ENCODE measurements at places on chromosomes 13 and 19. TPM values are rescaled to one million over a fixed set of nuclear protein-coding genes. Genes with fewer than 3 reads are reported as not detected.

GRCh38 chr19:18660051-18660910 is 23.2 kb upstream of the CRTC1 start:
- DNase-seq: no peak
- H3K27ac ChIP-seq: peak overlapping the region; percentile 56

NXNL1 gene
- not detected for total RNA-seq

GRCh38 chr13:49110122-49110912 is 109.8 kb upstream of the MLNR start:
- peak overlapping the region; percentile 50 for H3K4me3 ChIP-seq
- H3K27me3 ChIP-seq: no peaks in the 10 kb centered on the region
- DNase-seq: peak; percentile 97
- peaks cover 1% of the 10 kb centered on the region for H3K36me3 ChIP-seq
- peak overlapping the region; percentile 69 for H3K27ac ChIP-seq
- H3K4me1 ChIP-seq: no peaks in the 10 kb centered on the region

DMPK gene
- 158 TPM for total RNA-seq

- DNase-seq: no peak
- no peak overlapping the region for H3K27ac ChIP-seq
- peaks cover 59% of the 10 kb centered on the region for H3K36me3 ChIP-seq
- H3K4me1 ChIP-seq: peaks cover 2% of the 10 kb centered on the region
Observed at GRCh38 chr19:45271098-45271734, 20.1 kb downstream of the MARK4 start.

ANKLE1 gene
- 0.44 TPM for total RNA-seq

- no peak overlapping the region for H3K4me3 ChIP-seq
- H3K4me1 ChIP-seq: peaks cover 11% of the 10 kb centered on the region
- H3K27me3 ChIP-seq: no peaks in the 10 kb centered on the region
- H3K36me3 ChIP-seq: no peaks in the 10 kb centered on the region
- no peak for DNase-seq
- H3K27ac ChIP-seq: no peak overlapping the region
Observed at GRCh38 chr13:64130171-64130570, 2714.5 kb upstream of the PCDH20 start.

IL17D gene
- total RNA-seq: 17.6 TPM

DNA sequence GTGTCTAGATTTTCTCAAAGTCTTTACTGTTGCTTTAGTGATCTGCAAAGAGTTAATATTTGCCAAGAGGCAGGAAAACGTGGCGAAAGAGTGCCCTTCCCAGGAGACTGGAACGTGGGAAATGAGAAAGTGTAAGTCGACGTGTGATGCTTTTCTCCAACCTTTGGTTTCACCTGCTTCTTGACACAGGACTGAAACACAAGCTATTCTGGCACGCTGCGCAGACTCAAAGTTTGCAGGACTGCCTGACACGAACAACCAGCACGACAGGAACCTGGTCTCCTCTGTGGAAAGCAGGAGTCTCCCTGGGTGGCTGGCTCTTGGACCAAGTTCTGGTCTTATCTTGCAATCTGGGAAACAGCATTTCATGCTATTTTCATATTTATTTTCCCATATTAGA is 28.6 kb downstream of the RFXAP start:
- no peak overlapping the region for H3K27ac ChIP-seq
- H3K27me3 ChIP-seq: no peaks in the 10 kb centered on the region
- no peaks in the 10 kb centered on the region for H3K4me1 ChIP-seq

GRCh38 chr19:41401483-41401882 is 3.9 kb downstream of the BCKDHA start:
- H3K4me1 ChIP-seq: peaks cover 10% of the 10 kb centered on the region
- DNase-seq: no peak
- H3K27ac ChIP-seq: peak overlapping the region; percentile 35

GRCh38 chr19:9323919-9324583 is at the start of gene ZNF559:
Gene ZNF559 (plus strand): TSS chr19:9324179. CDS start chr19:9338550, 14,371 bp downstream.
- H3K4me1 ChIP-seq: peaks cover 6% of the 10 kb centered on the region
- peaks cover 10% of the 10 kb centered on the region for H3K36me3 ChIP-seq
- peak within 1 kb of the TSS; percentile 82 for H3K4me3 ChIP-seq
- DNase-seq: peak; percentile 98
- no peaks in the 10 kb centered on the region for H3K27me3 ChIP-seq

GRCh38 chr19:13821292-13821691 is 26.0 kb downstream of the ZSWIM4 start:
- no peak overlapping the region for H3K27ac ChIP-seq
- no peaks in the 10 kb centered on the region for H3K27me3 ChIP-seq
- H3K4me1 ChIP-seq: peaks cover 5% of the 10 kb centered on the region
- DNase-seq: no peak

DNA sequence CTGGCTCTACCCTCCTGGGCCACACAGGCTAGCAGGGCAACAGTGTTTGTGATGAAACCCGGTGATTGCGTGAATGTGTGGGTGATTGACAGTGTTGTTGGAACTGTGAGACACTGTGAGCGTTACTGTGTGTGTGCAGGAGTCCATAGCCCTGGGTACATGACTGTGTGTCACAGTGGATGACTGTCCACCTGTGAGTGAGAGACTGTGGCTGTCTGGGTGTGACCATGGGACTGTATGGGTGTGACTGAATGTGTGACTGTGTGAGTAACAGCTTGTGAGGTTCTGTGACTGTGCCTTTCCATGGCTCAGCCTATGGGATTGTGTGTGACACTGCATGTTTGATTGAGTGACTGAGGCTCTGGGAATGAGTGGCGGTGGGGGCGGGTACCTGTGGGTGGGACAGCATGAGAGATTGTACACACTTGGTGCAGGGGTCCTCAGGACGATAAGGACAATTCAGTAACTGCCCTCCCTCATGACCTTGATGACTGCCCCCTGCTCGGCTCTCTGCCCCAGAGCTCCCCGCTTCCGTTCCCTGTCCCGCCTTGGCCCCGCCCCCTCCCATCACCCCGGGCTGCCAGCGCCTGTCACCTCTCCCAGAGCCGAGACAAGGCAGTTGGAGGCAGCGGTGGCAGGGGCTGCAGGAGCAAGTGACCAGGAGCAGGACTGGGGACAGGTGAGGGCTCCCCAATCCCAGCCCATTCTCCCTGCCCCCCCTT is at the start of gene GIPR:
GIPR (plus strand) TSS at position 602 of the 722 bp plus-strand sequence. CDS start 1,300 bp downstream, outside the sequence.
- H3K27me3 ChIP-seq: peaks cover 68% of the 10 kb centered on the region
- H3K36me3 ChIP-seq: no peaks in the 10 kb centered on the region
- H3K4me3 ChIP-seq: no peak within 1 kb of the TSS

DNA sequence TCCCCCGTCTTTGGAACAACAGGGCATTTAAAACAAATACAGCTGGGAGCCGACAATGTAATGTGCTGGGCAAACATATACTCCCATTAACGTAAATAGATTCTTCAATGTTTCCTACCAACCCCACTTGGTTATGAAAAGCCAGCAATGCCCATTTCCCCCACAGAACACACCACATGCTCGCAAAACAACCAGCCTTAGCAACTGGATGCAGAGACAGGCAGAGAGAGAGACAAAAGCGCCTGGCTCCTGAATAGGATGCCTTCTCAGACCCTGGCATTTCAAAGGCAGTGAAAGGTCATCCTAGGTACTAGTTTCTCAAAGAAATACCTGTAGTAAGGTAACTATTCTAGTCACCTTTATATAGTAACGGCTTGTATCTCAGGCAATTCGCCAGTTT is 462.9 kb downstream of the ITGBL1 start:
- no peaks in the 10 kb centered on the region for H3K4me1 ChIP-seq
- DNase-seq: no peak
- H3K27me3 ChIP-seq: peaks cover 31% of the 10 kb centered on the region
- no peak overlapping the region for H3K27ac ChIP-seq
- no peaks in the 10 kb centered on the region for H3K36me3 ChIP-seq
- H3K4me3 ChIP-seq: no peak overlapping the region

DNA sequence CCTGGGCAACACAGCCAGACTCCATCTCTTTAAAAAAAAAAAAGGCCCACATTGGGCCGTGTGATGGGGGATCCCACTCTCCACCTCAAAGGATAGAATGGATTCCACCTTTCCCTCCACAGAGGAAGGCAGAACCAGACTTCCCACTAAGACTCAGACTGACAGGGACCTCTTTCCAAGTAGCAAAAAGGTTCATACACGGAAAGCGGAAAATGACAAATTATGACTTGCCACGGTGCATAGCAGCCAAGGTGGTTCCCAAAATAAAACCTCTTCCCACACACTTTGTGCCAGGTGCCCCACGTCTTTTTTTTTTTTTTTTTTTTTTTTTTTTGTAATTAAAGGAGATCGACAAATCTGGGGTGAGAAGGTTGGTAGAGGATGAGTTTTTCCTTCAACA is 14.4 kb upstream of the TTYH1 start:
- no peak for DNase-seq
- H3K27ac ChIP-seq: no peak overlapping the region
- H3K27me3 ChIP-seq: no peaks in the 10 kb centered on the region
- no peaks in the 10 kb centered on the region for H3K4me1 ChIP-seq
- no peak overlapping the region for H3K4me3 ChIP-seq

GPR4 gene
- total RNA-seq: 0.44 TPM

DNA sequence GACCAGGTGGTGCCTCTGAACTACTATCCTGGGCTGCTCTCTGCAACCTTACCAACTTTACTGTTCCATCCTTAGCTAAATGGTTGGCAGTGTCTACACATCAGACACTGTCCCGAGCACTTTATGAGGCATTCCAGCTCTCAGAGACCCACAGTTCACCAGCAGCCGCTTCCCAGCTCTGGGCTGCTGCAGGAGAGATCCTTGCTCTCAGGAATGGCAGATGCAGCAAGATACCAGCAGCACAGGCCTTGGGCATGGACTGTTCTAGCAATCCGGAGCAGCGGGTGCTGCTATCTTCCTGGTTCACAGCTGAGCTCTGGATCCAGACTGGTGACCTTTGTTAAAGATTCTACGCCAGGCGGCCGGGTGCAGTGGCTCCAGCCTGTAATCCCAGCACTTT is 3.3 kb upstream of the LPAR2 start:
- H3K4me1 ChIP-seq: peaks cover 12% of the 10 kb centered on the region
- peaks cover 14% of the 10 kb centered on the region for H3K27me3 ChIP-seq
- H3K27ac ChIP-seq: no peak overlapping the region
- no peak for DNase-seq

- no peaks in the 10 kb centered on the region for H3K27me3 ChIP-seq
- peak overlapping the region; percentile 99 for H3K4me3 ChIP-seq
- H3K36me3 ChIP-seq: peaks cover 45% of the 10 kb centered on the region
- peaks cover 49% of the 10 kb centered on the region for H3K4me1 ChIP-seq
- DNase-seq: peak; percentile 94
Observed at GRCh38 chr19:35755550-35756376, 1.1 kb downstream of the HSPB6 start.

- H3K36me3 ChIP-seq: no peaks in the 10 kb centered on the region
- DNase-seq: no peak
- peaks cover 2% of the 10 kb centered on the region for H3K27me3 ChIP-seq
- no peak overlapping the region for H3K4me3 ChIP-seq
- no peak overlapping the region for H3K27ac ChIP-seq
Observed at GRCh38 chr19:41532526-41532925, 43.4 kb upstream of the CEACAM21 start.

DNA sequence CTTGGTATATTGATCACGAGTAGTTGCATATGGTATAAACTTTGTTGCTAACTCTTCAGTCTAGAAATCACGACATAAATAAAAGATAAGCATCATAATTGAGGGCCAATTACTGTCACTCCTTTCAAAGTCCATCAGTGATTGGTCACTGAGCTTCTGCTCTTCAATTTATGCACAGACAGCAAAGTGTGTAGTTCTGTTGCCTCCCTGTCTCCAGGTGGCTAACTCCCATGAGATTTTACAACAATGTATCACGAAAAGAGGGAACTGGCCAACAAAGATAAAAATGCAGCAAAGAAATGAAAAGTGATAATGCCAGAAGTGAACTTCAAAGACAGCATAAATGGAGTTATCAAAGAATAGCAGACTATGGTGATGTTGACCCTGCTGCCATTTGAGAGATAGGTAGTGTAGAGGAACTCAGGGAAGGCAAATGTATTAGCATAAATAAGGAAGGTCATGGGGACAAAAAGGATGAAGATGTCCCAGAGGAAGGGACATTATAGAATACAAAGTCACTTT is 12.7 kb upstream of the TNFSF14 start:
- no peaks in the 10 kb centered on the region for H3K27me3 ChIP-seq
- H3K36me3 ChIP-seq: no peaks in the 10 kb centered on the region
- no peak for DNase-seq
- no peak overlapping the region for H3K4me3 ChIP-seq
- H3K4me1 ChIP-seq: no peaks in the 10 kb centered on the region

GRCh38 chr13:19592657-19593180 is 31.4 kb upstream of the TPTE2 start:
- no peak overlapping the region for H3K4me3 ChIP-seq
- no peaks in the 10 kb centered on the region for H3K36me3 ChIP-seq
- DNase-seq: no peak

DNA sequence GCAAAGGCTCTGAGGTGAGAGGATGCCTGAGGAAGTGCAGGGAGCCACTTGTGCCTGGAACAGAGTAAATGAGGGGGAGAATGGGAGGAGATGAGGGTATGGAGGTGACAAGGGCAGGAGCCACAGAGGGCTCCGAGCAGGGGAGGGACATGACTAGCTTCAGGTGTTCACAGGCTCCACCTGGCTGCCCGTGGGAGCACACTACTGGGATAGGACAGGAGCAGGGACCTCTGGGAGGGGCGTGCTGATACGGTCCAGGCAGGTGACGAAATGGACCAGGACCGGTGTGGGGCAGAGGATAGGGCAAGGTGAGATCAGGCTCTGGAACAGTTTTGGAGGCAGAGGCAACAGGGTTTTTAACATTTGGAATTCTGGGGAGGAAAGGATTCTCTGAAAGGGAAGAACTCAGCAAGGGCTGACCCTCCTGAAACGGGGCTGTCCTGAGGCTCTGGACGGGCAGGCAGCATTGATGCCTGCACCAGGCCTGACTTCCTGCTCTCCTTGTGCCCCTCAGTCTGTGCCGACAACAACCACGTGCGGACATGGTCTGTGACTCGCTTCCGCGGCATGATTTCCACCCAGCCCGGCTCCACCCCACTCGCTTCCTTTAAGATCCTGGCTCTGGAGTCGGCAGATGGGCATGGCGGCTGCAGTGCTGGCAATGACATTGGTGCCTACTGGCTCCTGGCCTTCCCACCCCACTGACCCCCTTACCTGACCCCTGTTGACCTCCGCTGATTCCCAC is 11.6 kb downstream of the SHKBP1 start:
- H3K36me3 ChIP-seq: peaks cover 16% of the 10 kb centered on the region
- H3K4me1 ChIP-seq: peaks cover 2% of the 10 kb centered on the region
- H3K4me3 ChIP-seq: no peak overlapping the region
- DNase-seq: no peak
- no peak overlapping the region for H3K27ac ChIP-seq
- no peaks in the 10 kb centered on the region for H3K27me3 ChIP-seq

DNA sequence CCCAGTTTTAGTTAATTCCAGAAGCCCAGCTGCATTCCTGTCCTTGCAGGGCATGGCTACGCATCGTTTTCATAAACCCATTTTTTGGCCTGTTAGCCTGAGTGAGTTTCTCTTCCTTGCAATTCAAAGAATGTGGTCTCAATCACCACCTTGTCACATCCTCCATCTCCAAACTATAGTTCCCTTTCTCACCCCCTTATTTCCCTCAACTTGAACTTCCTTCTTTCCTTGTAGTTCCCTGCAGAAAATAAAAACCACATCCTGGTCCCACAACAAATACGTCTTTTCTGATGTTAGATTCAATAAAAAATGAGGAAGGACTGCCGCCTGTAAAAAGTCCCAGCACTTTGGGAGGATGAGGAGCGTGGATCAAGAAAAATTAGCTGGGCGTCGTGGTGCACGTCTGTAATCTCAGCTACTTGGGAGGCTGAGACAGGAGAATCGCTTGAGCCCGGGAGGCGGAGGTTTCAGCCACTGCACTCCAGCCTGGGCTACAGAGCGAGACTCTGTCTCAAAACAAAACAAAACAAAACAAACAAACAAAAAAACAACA is 13.2 kb downstream of the ADGRE3 start:
- no peak overlapping the region for H3K4me3 ChIP-seq
- no peaks in the 10 kb centered on the region for H3K4me1 ChIP-seq
- DNase-seq: peak; percentile 64
- no peaks in the 10 kb centered on the region for H3K36me3 ChIP-seq
- no peak overlapping the region for H3K27ac ChIP-seq

NAPSA gene
- 0.40 TPM for total RNA-seq

KBTBD7 gene
- 8.8 TPM for total RNA-seq
